Muscle of leg (tissue), 16 donors: ENCODE measurements at places on chromosomes 2 and 18. TPM values are rescaled to one million over a fixed set of nuclear protein-coding genes. Genes with fewer than 3 reads are reported as not detected.

Gene ACADL
- polyA plus RNA-seq, result 5.8 TPM

Gene TMEM169
- 5.0 TPM for polyA plus RNA-seq

Gene HADHA
- polyA plus RNA-seq, result 200 TPM

Gene FAM168B
- 56.3 TPM for polyA plus RNA-seq

Gene TMEM163
- polyA plus RNA-seq, result 1.8 TPM

Gene UNC50
- 33.7 TPM for polyA plus RNA-seq

Gene TOGARAM2
- 0.52 TPM for polyA plus RNA-seq

Gene EN1
- polyA plus RNA-seq, result 4.3 TPM

Gene RIT2
- not detected for polyA plus RNA-seq

Gene CPLX4
- polyA plus RNA-seq, result not detected

Gene TUBB8B
- polyA plus RNA-seq, result not detected

Gene PROKR1
- polyA plus RNA-seq, result 1.7 TPM

Gene PHOSPHO2
- polyA plus RNA-seq, result 4.6 TPM

Gene LHCGR
- polyA plus RNA-seq, result 0.12 TPM

Gene NR4A2
- polyA plus RNA-seq, result 1.8 TPM

Gene CRYBA2
- not detected for polyA plus RNA-seq

Gene RGPD4
- 0.03 TPM for polyA plus RNA-seq

Gene TUBB6
- 284 TPM for polyA plus RNA-seq

Gene GPR45
- not detected for polyA plus RNA-seq

Gene WDR35
- 7.2 TPM for polyA plus RNA-seq

Gene NOSTRIN
- 10.2 TPM for polyA plus RNA-seq

Gene TRIM43
- not detected for polyA plus RNA-seq

Gene SLC4A3
- polyA plus RNA-seq, result 15.9 TPM

Gene KCNE4
- polyA plus RNA-seq, result 4.7 TPM

Gene SGPP2
- 0.23 TPM for polyA plus RNA-seq

Gene TYMS
- polyA plus RNA-seq, result 58.5 TPM

Gene PREB
- 37.4 TPM for polyA plus RNA-seq

Gene TACR1
- 0.24 TPM for polyA plus RNA-seq

Gene SH3BP4
- 10.2 TPM for polyA plus RNA-seq

Gene EPAS1
- polyA plus RNA-seq, result 42.0 TPM

Gene EML4
- 27.9 TPM for polyA plus RNA-seq

Gene COBLL1
- polyA plus RNA-seq, result 10.3 TPM

Gene MOCOS
- 0.20 TPM for polyA plus RNA-seq

Gene CNGA3
- 0.35 TPM for polyA plus RNA-seq

Gene LYPD1
- 13.4 TPM for polyA plus RNA-seq

Gene POTEC
- not detected for polyA plus RNA-seq

Gene VWC2L
- polyA plus RNA-seq, result not detected

Gene RNF144A
- 17.9 TPM for polyA plus RNA-seq

Gene PSMA8
- polyA plus RNA-seq, result not detected

Gene DUSP11
- polyA plus RNA-seq, result 19.6 TPM

Gene OXER1
- polyA plus RNA-seq, result 3.8 TPM

Gene MALL
- polyA plus RNA-seq, result 16.1 TPM

Gene NEMP2
- polyA plus RNA-seq, result 6.6 TPM

Gene TMEM182
- 170 TPM for polyA plus RNA-seq

Gene NOTO
- 0.07 TPM for polyA plus RNA-seq

Gene POMC
- 2.4 TPM for polyA plus RNA-seq

Gene NCOA1
- polyA plus RNA-seq, result 87.9 TPM

Gene CLEC4F
- polyA plus RNA-seq, result 0.08 TPM

Gene DNAJC10
- 57.5 TPM for polyA plus RNA-seq
